KBM-7 (cell line): ENCODE measurements at places on chromosomes 13 and 19.

DNA sequence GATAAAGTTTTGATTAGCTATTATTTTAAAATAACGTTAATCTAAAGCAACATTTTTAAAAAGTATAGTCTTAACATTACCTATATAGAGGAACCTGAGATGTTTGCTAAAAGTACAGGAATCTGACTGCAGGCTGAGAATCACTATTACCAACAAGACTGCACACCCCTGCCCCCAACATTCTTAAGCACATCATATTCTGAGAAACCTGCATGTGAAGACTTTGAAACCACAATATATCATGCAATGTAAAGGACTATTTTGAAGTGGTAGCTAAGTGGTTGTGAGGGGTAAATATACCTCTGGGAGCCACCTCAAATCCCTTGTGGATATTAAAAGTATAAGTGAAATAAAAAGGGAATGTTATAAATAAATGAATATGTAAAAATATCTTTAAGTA is 119.0 kb upstream of the KLF12 start:
- DNase-seq = no peak

DNA sequence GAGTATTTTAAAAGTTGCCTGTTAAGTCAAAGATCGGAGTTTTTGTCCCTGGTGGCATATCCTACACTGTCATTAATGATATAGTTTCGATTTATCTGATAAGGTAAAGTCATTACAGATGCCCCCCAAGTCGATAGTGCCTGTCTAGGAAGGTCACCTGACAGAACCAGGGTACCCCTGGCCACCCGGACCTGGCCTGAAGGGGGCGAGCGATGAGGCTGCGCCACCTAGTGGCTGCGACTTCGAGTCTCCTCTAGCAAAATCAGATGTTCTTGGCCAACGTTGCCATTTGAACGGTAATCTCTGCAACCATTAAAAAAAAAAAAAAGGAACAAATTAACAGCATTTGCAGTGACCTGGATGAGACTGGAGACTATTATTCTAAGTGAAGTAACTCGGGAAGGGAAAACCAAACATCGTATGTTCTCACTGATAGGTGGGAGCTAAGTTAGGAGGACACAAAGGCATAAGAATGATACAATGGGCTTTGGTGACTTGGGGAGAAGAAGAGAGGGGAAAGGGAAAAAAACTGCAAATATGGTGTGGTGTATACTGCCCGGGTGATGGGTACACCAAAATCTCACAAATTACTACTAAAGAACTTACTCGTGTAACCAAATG is 565.1 kb downstream of the LIG4 start:
- peak; percentile 48 for DNase-seq

- DNase-seq = no peak
Observed at GRCh38 chr13:113545455-113545930, 39.1 kb upstream of the TFDP1 start.

GRCh38 chr19:39498798-39499642 is at the start of gene DLL3:
DLL3 (plus strand) TSS chr19:39498947; CDS start chr19:39498975, 28 bp downstream.
- DNase-seq = no peak

- no peak for DNase-seq
Observed at GRCh38 chr13:108932196-108932595, 302.8 kb downstream of the MYO16 start.

DNA sequence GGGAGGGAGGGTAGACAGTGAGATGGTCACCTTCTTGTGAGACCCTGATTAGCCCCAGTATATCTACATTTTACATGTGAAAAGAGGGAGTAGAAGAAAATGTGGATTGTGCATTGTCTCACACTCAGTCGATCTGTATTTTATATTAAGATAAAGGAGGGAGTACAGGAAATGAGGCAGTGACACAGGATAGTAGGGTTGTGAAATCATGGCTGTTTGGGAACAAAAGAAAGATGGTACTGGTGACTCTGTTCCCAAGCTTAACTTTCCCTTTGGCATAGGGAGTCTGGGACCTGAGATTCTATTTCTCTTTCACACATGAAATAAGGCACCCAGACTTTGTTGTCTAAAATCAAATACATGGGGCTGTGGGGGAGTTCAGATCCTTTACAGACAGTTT is 194.7 kb downstream of the ABCC4 start:
- DNase-seq = no peak

GRCh38 chr19:6091771-6092291 is 18.5 kb downstream of the RFX2 start:
- DNase-seq = no peak

DNA sequence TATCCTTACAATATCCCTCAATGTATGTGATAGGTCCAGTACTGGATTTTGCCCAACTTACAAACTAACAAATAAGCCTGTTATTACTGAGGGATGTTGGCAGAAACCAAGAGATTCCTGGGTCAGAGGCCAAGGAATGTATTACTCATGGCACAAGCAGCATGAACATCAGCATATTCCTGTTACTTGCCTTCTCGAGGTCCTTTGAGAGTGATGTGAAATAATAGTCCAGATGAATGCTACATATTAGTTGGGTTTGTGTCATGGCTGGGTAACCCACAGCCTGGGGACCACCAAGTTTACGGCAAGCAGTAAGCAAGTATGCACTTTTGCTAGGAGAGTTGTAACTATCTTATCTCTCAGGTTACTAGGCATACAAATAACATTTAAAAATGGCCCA is 384.5 kb upstream of the GPC6 start:
- DNase-seq = no peak

GRCh38 chr19:42313096-42313839 is at the start of gene TMEM145:
TMEM145 (plus strand) TSS chr19:42313309; CDS start chr19:42313377, 68 bp downstream.
- DNase-seq = peak; percentile 61

GRCh38 chr19:42132030-42132628 is at the start of gene POU2F2:
POU2F2 (minus strand) TSS chr19:42132446; CDS start chr19:42132411, 35 bp downstream.
- peak; percentile 58 for DNase-seq

DNA sequence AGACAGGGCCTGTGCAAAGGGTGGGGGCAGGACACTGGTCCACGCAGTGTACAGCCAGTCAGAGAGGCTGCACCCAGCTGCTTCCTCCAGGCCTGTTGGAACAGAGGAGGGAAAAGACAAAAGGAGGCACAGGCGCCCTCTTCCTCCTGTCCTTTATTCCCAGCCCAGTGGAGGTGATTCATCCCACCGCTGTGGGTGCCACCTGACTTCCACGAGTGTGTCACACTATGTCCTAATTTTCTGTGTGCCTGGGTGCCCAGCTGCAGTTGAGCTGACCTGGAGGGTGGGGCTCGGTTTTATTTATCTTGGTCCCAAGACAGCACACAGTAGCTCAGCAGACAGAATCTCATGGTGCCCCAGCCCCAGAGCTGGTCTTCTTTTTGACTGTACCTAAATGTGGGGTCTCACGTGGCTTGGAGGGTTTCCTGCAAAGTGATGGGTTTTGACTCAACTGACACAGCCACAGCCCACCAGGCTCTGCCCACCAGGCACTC is 9.0 kb downstream of the EPS15L1 start:
- no peak for DNase-seq

- DNase-seq = peak; percentile 60
Observed at GRCh38 chr13:41017159-41017558, 2.0 kb downstream of the ELF1 start.

DNA sequence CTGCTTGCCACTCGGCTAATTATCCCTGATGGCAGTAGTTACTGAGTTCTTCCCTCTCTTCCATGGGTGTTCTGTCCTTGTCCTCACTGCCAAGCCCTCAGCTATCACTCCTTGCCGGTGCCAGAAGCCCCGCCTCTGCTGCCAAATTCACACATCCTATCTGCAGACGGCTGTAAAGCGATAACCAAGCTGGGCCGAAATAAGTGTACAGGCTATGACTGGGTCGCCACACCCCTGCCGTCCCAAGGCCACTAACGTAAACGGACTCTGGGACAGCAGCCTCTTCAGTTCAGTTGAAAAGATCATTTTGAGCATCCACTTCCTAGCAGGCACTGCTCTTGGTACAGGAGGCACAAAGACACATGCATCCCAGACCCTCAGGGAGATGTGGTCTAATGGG is 13.3 kb downstream of the SLC7A1 start:
- DNase-seq = no peak

DNA sequence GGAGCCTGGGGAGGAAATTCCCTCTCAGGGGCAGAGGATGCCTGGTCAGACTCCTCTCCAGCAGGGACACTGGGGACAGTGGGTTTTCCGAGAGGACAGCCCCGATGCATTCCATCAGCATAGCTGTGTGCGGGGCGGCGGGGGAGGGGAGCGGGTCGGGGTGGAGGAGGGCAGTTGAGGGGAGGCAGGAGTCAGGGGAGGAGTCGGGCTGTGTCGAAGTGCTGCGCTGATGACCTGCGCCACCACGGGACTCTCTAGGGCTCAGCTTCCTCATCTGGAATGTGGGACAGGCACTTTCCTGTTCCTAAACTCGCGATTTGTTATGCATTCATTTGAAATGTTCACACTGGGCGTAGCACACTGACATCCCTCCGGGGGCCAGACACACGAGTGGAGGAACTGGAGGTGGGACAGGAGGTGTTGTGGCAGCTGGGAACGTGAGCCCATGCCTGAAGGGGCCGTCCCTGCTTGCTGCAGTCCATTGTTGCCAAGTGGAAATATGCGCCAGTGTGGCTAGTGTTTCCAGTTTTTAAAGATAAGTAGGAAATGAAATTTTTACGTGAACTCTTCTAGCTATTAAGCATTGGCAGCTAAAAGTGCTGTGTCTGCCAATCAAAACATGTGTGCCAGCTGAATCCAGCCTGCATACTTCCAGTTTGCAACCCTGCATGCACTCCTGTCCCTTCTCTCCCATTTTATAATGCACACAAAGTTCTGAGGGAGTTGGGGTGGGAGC is 43.3 kb downstream of the FLT1 start:
- DNase-seq = no peak

DNA sequence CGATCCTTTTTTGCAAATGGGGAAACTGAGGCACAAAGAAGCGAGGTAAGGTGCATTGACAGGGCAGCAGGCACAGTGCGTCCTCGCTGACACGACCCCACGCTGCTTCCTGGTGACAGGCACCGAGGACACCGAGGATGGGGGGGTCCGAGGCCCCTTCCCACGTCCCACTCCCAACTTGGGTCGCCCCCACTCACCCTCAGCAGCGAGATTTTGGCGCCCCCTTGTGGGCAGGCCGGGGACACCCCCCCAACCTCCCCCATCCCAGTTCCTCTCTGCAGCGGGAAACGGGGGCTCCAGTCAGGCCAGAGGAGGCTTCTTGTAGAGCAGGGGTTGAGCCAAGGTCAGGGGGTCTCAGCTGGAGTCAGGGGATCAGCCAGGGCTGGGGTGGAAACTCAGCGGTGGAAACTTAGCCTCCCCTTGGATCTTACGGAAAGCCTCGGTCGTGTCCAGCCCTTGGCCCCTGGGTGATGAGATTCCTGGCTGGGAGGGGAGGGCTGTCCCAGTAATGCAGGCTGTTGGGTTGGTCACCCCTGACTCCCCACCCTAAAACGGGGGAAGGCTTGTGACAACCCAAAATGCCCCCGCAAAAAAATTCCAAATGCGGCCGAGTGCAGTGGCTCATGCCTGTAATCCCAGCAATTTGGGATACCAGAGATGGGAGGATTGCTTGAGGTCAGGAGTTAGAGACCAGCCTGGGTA is 8.2 kb downstream of the SMIM24 start:
- peak; percentile 52 for DNase-seq

- no peak for DNase-seq
Observed at GRCh38 chr13:49878682-49879081, 57.5 kb downstream of the SPRYD7 start.

DNA sequence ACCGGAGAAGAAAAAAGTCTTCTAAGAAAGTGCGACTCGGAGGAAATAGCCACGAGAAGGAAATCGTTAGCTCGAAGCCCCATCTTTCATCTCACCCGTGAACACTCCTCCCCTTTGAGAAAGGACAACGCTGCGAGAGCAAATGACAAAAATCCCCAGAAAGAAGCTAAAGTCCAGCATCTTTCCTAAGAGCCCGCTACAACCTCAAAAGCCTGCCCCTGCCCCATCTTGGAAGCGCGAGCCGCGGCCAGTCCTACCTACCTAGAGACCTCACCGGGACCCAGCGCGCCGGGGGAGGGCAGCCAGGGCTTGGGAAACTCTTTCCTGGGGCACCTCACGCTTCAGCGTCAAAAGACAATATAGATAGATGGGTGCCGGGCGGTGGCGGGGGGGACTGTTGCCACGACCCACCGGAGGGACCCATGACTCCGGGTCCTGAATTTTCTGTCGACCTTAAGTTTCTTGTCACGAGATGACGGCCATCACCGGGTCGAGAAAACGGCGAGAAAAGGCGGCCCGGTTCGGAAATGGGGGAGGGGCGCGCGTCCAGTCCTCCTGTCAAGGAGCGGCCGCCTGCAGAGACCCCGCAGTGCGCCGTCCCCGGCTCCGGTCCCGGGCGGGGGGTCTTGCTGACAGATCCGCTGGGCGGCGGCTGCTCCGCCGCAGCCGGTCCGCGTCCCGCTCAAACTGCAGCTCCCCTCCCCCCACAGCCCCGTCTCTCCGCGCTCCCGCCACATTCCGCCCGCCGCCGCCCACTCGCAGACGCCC is 65.9 kb downstream of the KCNRG start:
- DNase-seq = peak; percentile 57

- peak; percentile 81 for DNase-seq
Observed at GRCh38 chr13:32811297-32811800, 204.9 kb upstream of the KL start.

DNA sequence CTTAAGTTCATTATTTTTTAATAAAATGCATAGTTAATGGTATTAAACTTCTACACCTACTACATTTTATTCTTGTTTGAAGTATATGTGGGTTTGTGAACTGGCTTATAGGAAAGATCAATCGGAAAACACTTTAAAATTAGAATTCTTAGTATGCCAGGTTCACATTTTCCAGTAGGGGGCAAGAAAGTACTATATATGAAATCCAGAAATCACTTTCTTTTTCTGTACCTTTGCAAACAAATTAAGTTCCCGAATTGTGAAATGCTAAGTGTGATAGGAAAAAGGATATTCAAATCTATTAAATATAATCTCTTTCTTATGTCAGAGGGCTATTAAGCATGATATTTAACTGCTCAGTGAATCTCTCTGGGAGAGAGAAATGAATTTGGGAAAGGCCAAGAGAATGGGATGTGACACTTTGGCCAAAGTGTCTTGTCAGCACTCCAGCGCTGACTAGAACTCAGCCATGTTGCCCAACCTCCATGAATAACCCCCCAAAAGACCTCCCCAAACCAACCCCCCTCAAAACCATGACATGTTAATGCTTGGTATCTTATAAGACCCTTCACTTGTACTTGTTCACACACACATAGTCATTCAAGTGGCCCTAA is 122.6 kb upstream of the SLC10A2 start:
- peak; percentile 32 for DNase-seq

DNA sequence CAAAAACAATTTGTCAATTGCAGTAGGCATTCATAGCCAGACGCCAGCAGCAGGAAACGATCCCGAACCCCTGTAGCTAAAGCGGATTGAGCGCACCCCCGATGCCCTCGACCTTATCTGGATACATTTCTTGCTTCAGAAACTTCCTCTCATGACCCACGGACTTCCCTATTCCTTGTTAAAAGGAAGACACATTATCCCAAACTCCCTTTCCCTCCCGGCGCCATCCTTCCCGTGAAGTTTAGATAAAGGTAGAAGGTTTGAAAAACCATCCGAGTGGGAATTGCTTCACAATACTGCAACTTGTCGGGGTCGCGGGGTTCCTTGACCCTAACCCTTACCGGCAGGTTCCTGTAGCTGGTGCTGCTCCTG is 977 bp downstream of the PCDH20 start:
- DNase-seq = no peak

- no peak for DNase-seq
Observed at GRCh38 chr19:16861834-16862233, 27.0 kb upstream of the F2RL3 start.
